ENCODE measurements at places on chromosomes 12 and 14. TPM values are rescaled to one million over a fixed set of nuclear protein-coding genes. Genes with fewer than 3 reads are reported as not detected.
A peak's percentile ranks its signal among the peaks of the same experiment; 100 is the strongest.

DNA sequence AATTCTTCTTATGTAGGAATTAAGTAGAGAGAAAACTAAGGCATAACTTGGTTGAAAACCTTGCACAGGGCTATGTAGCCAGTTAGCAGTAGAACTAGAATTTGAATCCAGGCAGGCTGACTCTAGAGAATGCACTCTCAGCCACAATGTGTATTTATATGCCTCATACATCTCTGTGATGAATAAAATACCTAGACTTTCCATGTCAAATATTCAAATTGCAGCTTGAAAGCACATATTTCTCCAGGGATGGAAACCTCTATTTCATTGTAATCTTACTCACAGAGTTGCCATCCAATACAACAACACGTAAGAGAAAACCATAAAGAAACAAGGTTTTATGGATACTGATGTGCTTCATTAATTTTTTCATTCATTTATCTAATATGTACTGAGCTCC lies 256.0 kb upstream of the FLRT2 start:
- no peak for DNase-seq

- DNase-seq: no peak
Observed at GRCh38 chr12:124699909-124700308, 132.5 kb upstream of the NCOR2 start.

DNA sequence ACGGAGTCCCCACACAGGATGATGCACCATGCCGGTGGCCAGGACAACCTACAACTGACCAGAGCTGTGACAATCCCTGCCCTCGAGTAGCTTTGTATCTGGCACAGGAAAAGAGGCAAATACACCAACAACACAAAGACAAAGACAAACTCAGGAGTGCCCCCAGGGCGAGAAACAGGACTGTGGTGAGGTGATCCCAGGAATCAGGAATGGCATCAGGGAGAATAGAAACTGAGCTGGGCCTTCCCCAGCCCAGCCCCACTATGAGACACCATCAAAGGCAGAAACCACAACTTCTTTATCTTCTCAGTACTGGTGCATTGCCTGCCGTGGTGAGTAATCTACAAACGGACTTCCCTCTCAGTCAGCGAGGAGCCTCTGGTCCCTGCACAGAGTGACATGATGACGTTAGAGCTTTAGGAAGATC lies 157.7 kb downstream of the TTC7B start:
- no peak for DNase-seq

DNA sequence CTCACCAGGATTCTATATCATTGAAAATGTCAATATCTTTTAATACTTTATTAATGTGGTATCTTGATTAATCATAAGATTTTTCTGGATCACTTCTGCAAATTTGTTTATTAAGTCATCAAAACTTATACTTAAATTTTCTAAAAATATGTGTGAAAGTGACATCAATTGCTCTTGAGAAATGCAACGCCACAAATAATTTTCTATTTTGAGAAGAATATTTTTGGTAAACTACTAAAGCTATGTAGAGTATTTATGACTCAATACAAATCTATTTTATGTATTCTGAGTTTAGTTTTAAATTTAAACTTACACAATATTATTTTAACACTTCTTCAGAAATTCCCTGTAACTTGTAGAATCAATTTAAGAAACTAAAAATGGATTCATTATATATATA lies 263.3 kb downstream of the RASSF9 start:
- no peak for DNase-seq

DNA sequence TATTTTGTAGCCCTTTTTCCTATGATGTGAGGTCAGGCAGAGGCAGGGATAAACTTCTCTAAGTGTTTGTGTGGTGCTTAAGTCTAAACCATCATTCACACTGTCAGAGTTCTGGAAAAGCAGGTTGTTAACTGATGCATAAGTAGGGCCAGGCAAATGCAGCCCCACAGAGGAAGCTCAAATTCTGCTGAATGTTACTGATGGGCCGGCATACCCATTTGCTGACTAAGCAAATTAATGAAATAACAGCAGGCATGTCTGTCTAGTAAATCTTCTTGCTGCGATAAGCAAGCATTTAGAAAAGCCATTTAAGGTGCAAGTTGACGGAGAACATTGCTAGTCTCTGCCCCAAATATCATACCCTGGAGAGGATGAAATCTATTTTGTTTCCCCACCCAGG lies 523.2 kb upstream of the CCDC196 start:
- no peak for DNase-seq

- DNase-seq: no peak
Observed at GRCh38 chr12:124939079-124939420, 24.6 kb upstream of the UBC start.

- DNase-seq: peak; percentile 84
Observed at GRCh38 chr12:27975222-27976136, 2.9 kb upstream of the PTHLH start.

DNA sequence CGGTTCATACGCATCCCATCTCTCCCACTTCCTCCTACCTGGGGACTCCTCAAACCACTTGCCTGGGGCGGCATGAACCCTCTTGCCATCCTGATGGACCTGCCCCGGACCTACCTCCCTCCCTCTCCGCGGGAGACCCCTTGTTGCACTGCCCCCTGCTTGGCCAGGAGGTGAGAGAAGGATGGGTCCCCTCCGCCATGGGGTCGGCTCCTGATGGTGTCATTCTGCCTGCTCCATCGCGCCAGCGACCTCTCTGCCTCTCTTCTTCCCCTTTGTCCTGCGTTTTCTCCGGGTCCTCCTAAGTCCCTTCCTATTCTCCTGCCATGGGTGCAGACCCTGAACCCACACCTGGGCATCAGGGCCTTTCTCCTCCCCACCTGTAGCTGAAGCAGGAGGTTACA lies 3.6 kb downstream of the WNT1 start:
- DNase-seq: peak; percentile 73

DNA sequence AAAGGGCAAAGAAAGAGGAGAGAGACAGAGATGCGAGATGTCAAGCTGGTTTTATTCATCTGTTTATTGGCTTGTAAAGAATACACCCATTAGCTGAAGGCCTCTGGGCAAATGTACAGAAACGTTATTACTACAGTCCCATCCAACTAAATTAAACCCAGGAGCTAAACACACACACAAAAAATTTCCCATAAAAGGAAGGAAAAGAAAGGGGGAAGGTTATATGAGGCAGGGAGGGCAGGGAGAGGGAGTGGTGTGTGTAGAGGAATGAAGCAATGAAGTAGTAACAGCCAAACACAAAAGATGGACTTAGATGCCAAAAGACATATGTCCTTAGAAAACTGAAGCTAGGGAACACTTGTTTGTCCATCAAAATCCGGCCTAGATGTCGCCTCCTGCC lies 3.1 kb upstream of the MFAP5 start:
- no peak for DNase-seq

DNA sequence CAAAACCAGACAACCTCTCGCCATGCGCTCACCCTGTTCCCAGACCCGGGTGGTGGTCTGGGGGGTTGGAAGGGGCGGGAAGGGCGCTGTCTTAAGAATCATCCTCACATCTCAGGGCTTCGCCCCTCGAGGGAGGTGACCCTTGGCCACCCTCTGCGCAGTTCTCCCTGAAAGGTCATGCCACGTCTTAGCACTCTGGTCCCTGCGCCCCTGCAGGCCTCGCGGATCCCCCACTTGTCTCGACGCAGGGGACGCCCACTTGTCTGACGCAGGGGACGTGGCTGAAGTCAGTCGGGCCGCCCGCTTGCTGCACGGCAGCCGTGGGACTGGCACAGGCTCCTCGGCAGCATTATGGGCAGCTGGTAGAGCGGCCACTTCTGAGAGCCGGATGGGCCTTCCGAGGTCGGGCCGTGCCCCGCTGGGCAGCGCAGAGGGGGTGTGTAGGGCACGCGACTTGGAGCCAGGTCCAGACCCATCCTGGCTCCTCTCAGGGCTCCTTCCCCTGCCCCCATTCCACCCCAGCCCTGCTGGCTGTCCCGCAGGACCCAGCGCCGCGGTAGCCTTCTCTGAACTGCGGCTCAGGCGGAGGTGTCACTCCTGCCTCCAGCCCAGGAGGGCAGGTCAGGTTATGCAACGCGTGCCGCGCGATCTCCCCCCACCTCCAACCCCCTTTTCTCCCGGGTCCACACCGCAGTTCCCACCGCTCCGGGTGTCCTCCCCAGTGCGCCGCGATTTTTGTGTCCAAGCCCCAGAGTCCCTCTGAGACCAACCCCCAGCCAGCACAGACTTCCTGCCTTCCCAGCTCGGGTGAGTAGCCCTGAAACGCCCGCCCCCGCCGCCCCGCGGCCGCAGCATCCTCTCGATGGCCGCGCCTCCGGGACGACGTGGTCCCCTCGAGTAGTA lies 40.9 kb upstream of the CAPRIN2 start:
- DNase-seq: peak; percentile 91

DNA sequence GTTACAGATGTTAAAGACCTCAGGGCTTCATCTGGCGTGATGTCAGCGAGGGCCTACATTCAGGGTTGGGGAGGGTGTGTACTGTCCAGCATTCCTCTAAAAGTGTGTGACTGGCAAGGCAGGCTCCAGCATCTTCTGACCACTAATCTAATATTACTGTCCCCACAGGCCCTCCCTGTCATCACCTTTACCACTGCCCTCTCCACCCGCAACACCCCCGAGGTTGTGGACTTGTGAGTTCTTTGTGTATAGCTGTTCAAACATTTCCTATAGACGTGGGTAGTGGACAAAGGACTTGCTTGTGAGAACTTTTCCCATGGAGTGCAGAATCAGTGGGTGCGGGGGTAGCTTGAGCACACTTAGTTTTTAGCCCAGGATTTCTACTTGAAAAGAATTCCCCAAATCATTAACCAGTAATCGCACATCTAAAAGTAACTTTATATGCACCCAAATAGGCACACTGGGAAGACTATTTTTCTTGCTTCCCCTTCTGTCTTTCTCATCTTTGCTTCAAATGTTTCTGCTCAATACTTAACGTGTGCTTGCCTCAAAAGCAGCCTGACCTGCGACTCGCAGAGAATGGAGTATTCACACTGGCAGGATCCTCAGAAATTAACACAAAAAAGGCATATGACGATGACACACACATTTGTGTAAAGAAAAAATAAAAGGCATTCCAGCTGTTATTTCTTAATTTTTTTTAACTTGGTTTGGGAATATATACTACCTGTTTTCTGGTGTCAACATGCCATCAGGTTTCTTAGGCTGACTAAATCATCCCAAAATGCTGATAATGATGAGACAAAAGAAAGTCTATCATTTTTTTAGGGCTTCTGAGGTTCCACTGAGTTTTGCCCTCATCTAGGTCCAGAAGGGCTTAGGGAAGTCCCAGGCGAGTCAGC lies 158.4 kb upstream of the HIF1A start:
- DNase-seq: no peak

DNA sequence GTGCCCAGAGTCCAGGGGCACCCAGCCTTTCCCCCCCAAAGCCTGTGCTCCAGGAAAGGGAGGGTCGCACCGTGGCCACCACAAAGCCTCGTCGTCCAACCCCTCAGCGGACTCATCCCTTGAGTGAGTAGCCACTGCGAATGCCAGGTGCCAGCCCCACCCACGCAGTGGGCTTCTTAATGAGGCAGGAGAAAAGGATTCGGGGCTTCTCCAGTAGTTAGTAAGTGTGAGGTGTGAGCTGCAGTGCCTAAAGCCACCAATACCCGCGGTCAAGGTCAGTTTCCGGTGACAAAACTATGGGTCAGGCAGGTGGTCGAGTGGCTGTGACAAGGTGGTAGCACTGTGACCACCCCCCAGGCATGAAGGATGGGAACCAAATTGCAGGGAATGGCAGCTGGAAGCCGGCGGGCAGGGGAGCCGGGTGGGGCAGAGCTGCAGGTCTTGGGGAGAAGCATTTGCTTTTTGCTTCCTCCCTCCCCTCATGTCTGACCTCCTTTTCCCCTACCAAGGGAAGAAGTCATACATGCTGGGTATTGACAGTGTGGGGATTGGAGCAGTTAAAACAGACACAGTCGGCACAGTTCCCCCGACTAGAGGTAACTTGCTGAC lies 8.0 kb downstream of the RAN start:
- DNase-seq: no peak

GRCh38 chr14:69612014-69612782 lies 802 bp downstream of the SUSD6 start:
- DNase-seq: no peak

DNA sequence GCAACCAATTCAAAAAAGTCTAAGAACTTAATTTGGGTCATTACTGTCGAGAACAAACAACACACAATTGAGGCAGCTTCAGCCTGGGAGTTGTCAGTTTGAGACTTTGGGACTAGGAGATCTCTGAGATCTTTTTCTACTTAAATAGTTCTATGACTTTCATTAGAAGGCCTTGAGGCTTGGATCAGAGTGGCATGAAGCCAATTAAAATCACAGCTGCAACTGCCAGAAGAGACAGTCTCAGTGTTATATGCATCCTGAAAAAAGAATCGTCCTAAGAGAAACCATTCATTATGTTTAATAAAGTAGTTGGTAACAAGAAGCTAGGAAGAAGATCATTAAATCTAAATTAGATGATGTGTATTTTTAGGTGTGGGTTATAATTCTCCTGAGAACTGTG lies 170.8 kb upstream of the RASSF8 start:
- no peak for DNase-seq

GRCh38 chr12:52215587-52216031 lies 17.4 kb upstream of the KRT7 start:
- DNase-seq: peak; percentile 65

- DNase-seq: no peak
Observed at GRCh38 chr14:94025720-94026119, 420 bp upstream of the OTUB2 start.

GRCh38 chr12:93145086-93145485 lies 216.0 kb upstream of the EEA1 start:
- DNase-seq: no peak

GRCh38 chr12:77925536-77926108 lies 94.9 kb downstream of the NAV3 start:
- DNase-seq: peak; percentile 83

DNA sequence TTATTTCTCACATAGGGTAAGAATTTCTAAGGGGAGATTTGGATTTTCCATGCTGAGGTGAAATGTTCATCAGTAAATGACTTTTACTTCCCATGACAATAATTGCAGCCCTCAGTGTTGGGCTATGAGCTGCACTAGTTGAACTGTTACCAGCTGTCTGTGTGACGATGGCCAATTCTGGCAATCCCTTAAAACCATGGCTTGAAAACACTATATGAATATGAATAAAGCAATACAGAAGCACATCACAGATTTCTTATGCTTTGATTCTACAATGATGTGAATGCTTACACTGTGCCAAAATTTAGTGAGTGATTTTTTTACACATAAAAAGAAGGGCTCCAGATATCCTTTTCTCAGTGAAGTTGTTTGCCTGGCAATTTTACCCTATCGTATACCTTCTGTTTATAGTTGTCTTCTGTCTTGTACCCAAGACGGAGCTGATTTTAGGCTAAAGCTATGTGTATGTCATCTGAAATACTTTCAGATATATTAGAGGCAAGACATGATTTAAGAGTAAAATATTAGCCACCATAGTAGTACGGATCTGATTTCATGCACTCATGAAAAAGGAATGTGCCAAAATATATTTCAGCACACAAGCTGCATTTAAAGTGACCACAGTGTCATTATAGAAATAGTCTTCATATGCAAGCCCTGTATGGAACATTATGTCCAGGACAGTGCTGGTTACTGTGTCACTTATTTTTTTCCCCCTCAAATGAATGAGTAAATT lies 52.0 kb downstream of the SLC38A4 start:
- no peak for DNase-seq

GRCh38 chr14:95008445-95009217 lies 148.7 kb downstream of the DICER1 start:
- no peak for DNase-seq

Gene HVCN1
- 8.5 TPM for total RNA-seq

Gene SDR9C7
- total RNA-seq: not detected

Gene PLCZ1
- not detected for total RNA-seq

Gene AVPR1A
- 4.0 TPM for total RNA-seq

Gene CLEC4A
- 2.8 TPM for total RNA-seq

Gene FIGNL2
- 0.60 TPM for total RNA-seq

Gene DPF3
- 0.19 TPM for total RNA-seq

Gene PPP4R4
- 0.32 TPM for total RNA-seq

Gene CCDC197
- total RNA-seq: not detected

Gene PARP2
- total RNA-seq: 15.5 TPM

Gene TEX22
- 0.71 TPM for total RNA-seq
